Uterus (tissue), 4 donors: ENCODE measurements at places on chromosomes 2 and 18. TPM values are rescaled to one million over a fixed set of nuclear protein-coding genes. Genes with fewer than 3 reads are reported as not detected.

GRCh38 chr2:26805241-26805676 lies 19.4 kb downstream of the CENPA start:
- DNase-seq: no peak
- H3K4me3 ChIP-seq: no peak overlapping the region
- no peaks in the 10 kb centered on the region for H3K36me3 ChIP-seq
- no peaks in the 10 kb centered on the region for H3K4me1 ChIP-seq

- no peak overlapping the region for H3K27ac ChIP-seq
- H3K4me3 ChIP-seq: no peak overlapping the region
- H3K36me3 ChIP-seq: peaks cover 2% of the 10 kb centered on the region
- no peaks in the 10 kb centered on the region for H3K4me1 ChIP-seq
- no peaks in the 10 kb centered on the region for H3K27me3 ChIP-seq
Observed at GRCh38 chr2:134943540-134943939, 24.9 kb downstream of the CCNT2 start.

DNA sequence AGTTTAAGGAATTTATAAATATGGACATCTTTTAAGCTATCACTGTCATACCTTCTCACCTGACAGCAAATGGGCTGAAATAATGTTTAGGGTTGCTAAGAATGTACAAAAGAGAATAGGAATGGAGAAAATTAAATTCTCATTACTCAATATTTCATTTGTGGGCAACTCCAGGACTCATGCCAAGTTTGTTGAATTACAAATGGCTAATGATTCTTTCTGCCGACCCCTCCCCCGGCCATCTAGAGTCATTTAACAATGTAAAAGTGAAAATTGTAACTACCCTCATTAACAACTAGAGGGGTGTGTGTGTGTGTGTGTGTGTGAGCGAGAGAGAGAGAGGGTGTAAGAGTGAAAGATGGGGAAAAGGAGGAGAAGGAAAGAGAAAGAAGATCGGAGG lies 708.5 kb upstream of the FAM98A start:
- H3K4me1 ChIP-seq: no peaks in the 10 kb centered on the region
- H3K36me3 ChIP-seq: no peaks in the 10 kb centered on the region
- H3K27ac ChIP-seq: no peak overlapping the region
- no peaks in the 10 kb centered on the region for H3K27me3 ChIP-seq
- no peak for DNase-seq
- H3K4me3 ChIP-seq: no peak overlapping the region

DNA sequence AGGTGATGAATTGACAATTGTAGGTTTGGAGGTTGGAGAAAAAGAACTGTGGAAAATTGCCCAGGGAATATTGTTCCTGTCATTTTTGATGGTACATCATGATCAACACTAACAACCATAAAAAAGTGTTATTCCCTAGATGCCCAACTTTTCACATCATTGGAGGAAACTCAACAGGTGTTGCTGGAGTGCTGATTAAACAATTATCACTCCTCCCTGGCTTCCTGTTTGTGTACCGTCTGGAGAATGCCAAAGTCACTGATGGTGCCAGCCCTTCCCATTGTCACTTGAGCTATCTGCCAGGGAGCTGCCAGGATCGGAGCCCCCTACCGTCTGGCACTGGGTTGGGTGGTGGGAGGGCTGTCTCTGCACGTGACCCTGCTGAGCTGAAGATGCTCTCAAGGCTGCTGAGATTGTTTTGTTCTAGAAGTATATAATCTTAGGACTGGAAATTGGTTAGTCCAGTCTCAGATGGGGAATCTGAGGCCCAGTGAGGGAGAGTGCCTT lies 156.9 kb downstream of the PRKCE start:
- DNase-seq: no peak
- H3K27me3 ChIP-seq: no peaks in the 10 kb centered on the region
- H3K27ac ChIP-seq: no peak overlapping the region
- H3K36me3 ChIP-seq: no peaks in the 10 kb centered on the region
- H3K4me1 ChIP-seq: no peaks in the 10 kb centered on the region
- no peak overlapping the region for H3K4me3 ChIP-seq

GRCh38 chr2:42835577-42836371 lies 43.4 kb upstream of the HAAO start:
- no peaks in the 10 kb centered on the region for H3K36me3 ChIP-seq
- H3K27ac ChIP-seq: peak overlapping the region; percentile 81
- DNase-seq: peak; percentile 75
- H3K27me3 ChIP-seq: no peaks in the 10 kb centered on the region

- no peak for DNase-seq
- no peaks in the 10 kb centered on the region for H3K36me3 ChIP-seq
- H3K27me3 ChIP-seq: no peaks in the 10 kb centered on the region
- no peak overlapping the region for H3K27ac ChIP-seq
Observed at GRCh38 chr18:49985236-49985635, 171.9 kb upstream of the ACAA2 start.

DNA sequence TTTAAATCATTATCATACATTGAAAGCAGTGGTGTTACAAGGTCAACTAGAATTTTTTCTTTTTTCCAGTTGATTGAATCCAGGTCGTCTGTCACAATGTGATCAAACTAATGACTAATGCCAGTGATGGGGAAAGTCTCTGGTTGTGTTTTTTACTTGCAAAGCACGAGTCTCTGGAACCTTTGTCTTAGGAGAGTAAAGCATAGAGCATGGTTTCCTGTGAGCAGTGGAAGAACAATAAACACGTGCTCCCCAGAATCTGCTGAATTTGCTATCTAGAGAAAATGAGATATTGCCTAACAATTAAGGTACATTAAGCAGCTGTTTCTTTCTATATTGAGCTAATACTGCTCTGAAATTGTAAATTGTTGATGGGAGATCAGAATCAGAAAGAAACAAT lies 1332.4 kb upstream of the TMEFF2 start:
- H3K27me3 ChIP-seq: no peaks in the 10 kb centered on the region
- no peaks in the 10 kb centered on the region for H3K36me3 ChIP-seq
- H3K27ac ChIP-seq: no peak overlapping the region
- no peak overlapping the region for H3K4me3 ChIP-seq

DNA sequence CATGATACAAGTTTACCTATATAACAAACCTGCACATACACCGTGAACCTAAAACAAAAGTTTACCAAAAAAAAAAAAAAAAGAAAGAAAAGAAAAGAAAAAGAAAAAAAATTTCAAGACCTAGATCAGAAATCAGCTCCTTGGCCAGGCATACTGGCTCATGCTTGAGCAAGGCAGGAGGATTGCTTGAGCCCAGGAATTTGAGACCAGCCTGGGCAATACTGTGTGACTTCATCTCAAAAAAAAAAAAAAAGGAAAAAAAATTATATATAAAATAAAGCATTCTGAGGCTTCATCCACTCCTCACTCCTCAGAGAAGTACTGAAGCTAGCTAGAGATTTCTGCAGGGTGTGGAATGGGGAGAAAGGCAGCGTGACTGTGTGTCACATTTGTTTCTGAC lies 11.8 kb upstream of the PROC start:
- H3K27ac ChIP-seq: no peak overlapping the region
- H3K4me1 ChIP-seq: no peaks in the 10 kb centered on the region
- no peaks in the 10 kb centered on the region for H3K27me3 ChIP-seq
- H3K36me3 ChIP-seq: no peaks in the 10 kb centered on the region

DNA sequence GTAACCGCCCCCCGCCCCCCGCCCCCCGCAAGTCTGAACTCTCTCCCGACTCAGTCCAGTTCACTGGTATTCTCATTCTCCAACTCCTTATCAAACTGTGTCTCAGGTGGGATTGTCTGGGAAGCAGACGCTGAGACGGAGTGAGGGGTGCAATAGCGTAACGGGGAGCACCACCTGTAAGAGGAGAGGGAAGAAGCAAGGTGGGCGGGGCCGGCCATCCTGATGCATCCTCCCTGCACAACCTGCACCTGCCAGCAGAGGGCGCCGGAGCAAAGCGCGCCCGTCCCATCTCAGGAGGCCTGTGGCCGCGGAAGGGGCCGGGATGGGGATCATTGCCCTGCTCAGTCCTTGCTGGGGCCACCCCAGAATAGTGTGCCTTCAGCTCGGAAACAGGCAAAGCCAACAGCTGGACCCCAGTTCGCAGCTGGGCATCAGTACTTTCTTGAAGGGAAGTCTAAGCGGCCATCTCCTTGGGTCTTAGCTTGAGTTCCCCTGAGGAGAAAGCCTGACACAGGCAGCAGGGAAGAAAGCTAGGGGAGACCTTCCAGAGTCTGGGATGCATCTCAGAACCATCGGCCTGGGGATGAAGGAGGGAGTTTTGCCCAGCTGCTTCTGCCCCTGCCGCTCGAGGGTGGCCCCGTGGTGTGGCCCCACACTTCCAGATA lies 208.0 kb downstream of the TFCP2L1 start:
- H3K4me3 ChIP-seq: no peak overlapping the region
- H3K27ac ChIP-seq: no peak overlapping the region
- H3K4me1 ChIP-seq: no peaks in the 10 kb centered on the region
- DNase-seq: no peak
- H3K27me3 ChIP-seq: no peaks in the 10 kb centered on the region

DNA sequence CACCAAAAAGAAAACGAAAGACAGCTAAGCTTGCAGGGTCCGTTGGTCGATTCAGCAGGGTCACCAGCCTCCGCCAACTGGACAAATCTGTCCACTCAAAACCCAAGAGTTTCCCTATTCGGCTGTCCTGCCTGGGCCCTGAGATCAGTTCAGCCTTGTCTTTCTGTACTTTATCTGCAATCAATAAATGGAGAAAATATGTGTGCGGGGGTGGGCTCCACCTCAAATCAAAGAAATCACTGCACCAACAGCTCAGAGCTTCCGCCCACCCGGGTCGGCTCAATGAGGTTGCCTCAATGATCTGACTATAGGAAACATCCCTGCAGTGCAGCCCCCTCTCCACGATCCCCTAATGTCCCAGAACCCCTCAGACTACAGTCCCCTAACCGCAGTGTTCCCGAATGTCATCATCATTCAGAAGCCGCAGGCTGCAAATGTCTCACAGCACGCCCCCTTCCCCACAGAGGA lies 447 bp downstream of the GGCX start:
- no peak for DNase-seq
- H3K36me3 ChIP-seq: no peaks in the 10 kb centered on the region
- peak overlapping the region; percentile 91 for H3K4me3 ChIP-seq
- peaks cover 9% of the 10 kb centered on the region for H3K4me1 ChIP-seq
- peak overlapping the region; percentile 89 for H3K27ac ChIP-seq
- H3K27me3 ChIP-seq: no peaks in the 10 kb centered on the region

- H3K4me3 ChIP-seq: no peak overlapping the region
- H3K27me3 ChIP-seq: no peaks in the 10 kb centered on the region
- H3K36me3 ChIP-seq: no peaks in the 10 kb centered on the region
- H3K27ac ChIP-seq: peak overlapping the region; percentile 49
- no peak for DNase-seq
- H3K4me1 ChIP-seq: no peaks in the 10 kb centered on the region
Observed at GRCh38 chr2:1618974-1619373, 125.3 kb downstream of the PXDN start.

CFAP210 gene
- 3.3 TPM for total RNA-seq

APCDD1 gene
- 115 TPM for total RNA-seq

SPC25 gene
- not detected for total RNA-seq
